ENCODE measurements at places on chromosomes 11 and 22.

DNA sequence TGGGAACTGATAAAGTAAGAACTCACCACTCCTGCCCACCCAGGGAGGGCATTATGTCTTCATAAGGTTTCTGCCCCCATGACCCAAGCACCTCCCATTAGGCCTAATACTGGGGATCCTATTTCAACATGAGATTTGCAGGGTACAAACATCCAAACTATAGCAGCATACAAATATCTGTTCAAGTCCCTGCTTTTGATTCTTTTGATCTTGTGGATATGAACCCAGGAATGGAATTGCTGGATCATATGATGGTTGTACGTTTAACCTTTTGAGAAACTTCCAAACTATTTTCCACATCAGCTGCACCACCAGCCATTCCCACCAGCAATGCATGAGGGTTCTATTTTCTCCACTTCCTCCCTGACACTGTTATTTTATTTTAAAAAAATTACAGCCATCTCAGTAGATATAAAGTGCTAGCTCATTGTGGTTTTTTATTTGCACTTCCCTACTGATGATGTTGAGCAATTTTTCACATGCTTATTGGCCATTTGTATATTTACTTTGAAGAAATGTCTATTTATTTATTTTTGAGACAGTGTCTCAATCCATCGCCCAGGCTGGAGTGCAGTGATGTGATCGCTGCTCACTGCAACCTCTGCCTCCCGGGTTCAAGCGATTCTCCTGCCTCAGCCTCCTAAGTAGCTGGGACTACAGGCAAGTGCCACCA lies 7.1 kb upstream of the ATG16L2 start:
- DNase-seq = no peak

DNA sequence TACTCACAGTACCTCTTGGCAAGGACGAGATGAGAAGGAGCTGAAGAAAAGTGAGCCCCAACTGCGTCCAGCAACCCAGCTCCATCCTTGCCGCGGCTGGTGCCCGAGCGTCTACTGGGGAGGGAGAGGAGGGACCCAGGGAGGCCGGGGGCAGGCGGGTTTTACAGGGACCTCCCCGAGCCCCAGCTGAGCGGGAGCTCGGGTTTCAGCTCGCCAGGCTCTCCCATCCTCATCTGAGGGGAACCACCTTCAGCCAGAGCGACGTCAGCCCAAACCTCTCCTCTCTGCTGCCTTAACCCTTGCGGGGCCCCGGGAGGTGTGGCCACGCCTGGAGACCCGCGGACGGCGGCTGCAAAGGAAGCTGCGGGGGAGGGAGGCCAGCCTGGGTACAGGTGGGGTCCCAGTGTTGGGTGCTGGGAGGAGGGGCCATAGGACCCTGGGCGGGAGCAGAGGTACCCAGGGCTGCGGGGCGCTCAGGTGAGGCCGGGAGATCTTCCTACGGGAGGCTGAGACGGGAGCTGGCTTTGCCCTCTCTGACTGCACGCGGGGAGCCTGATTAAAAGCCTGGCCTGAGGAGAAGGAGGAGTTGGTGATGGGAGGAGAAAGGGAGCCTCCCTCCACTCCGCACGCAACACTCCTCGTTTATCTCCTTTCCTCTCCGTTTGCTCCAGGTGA lies at the start of gene PAMR1:
PAMR1 (minus strand) TSS at position 116 of the 675 bp plus-strand sequence; CDS start at position 85, 31 bp downstream.
- DNase-seq = no peak

DNA sequence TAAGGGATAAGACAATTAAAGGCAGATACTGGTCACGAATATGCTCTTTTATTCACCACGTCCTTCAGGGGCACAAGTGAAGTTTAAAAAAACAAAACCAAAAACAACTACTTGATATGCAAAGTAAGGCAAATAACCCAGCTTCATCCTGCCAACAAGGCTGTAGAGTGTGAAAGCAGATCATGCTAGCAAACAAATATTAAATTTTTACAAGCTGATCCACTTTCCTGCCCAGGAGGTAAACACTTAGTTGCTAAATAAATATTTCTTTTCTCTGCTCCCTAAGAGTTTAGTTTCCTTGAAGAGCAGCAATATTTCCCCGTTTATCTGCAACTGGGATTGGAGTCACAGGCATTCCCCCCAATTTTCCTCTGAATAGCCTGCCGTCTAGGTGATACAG lies 300.2 kb downstream of the LARGE1 start:
- no peak for DNase-seq

DNA sequence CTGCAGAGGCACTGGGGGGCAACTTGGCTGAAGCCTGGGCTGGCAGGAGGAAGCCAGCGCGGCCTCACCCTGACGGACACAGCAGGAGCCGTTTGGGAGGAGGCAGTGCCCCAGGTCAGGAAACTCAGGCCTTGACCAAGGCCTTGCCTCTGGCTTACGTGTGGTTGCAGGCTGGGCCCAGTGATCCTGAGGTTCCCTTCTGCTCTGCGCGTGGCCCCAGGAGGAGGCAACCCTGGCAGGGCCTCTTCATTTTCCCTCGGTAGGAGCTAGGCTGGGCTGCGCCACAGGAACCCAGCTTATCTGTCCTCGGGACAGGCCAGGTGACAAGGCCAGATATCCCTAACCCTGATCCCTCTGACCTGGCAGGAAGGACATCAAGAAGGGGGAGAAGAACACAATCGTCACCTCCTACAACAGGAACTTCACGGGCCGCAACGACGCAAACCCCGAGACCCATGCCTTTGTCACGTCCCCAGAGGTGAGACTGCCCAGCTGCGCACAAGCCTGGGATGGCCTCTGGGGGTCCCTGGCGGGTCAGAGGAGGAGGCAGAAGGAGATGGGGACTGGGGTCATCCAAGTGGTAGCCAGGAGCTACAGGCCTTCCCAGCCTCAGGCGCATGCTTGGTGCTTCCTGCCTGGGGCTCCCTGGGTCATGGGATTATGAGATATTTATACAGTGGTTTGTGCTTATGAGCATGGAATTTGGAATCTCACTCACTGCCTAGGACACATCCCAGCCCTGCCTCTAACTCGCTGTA lies 20.6 kb downstream of the POLR3H start:
- DNase-seq = no peak

DNA sequence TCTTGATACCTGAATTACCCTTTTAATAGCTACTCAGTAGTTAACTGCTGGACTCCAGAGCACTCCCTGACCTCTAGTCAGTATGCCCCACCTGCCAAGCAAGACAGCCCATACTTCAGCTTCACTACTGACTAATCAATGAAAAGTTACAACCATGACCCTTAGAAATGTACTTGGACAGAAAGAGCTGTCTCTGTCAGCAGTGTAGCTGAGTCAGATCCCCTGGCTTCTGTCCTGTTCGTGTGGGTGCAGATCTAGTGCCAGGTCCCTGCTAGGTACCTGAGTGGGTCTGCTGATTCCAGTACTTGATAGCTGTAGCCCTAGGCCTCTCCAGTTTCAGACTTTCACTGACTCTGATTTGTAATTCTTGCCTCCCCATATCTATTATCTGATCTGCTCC lies 265.8 kb upstream of the POU2AF2 start:
- DNase-seq = no peak

GRCh38 chr11:134275534-134276395 lies at the start of gene GLB1L3:
Gene GLB1L3 (plus strand): TSS chr11:134276379. CDS start chr11:134276741, 362 bp downstream.
- DNase-seq = peak; percentile 65

DNA sequence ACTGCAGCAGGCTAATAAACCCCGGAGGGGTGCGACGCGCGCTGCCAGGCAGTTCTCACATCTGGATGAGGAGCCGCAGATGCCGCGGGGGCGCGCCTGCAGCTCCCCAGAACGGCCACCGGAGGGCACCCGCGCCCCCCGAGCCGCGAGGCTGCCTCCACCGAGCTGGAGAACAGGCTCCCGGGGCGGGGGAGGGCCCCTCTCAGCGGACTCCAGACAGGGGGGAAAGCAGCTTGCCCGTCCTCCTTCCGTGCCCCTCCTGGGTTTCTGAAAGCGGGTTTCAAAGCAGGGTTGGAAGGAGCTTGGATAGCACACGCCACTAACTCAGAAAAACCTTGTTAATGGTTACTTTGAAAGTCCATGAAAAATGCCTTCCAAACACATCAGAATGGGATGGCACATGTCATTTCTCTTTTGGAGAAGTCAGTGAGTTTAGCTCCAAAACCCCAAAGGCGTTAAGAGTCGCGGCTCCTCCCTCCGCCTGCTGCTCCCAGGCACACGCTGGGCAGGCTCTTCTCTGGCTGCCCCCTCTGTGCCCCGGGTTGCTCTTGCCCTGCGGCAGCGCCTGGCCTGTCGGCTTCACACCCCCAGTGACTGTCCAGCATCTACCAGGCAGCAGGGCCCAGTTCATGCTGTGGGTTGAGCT lies 317.8 kb downstream of the NTM start:
- DNase-seq = no peak

DNA sequence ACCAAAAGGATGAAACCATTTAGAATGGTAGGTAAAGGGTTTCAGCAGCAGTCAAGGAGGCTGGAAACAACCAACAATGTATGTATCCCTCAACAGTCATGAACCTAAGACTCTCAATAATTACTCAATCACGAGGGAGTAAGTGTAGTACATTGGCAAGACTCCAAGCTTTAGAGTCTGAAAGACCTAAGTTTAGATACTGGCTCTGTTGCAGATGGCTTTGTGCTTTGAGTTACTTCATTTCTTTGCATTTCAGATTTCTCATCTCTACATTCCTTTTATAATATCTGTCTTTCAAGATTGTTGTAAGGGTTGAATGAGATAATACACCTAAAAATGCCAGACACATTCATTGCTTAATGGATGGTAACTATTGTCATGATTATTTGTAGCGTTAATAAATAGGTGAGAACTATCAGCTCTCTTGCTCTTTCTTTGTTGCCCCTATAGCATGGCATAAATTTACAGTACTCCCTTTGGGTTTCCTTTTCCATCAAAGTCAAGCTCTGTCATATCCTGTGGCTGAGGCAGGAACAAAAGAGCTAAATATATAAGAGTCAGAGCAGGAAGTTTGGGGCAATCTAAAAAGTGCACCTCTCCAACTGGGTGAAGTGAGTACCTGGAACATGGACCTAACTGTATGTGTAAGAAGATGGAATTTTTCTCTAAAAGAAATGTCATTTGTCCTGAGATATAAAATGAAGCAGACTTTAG lies 228.2 kb upstream of the ZC3H12C start:
- no peak for DNase-seq

DNA sequence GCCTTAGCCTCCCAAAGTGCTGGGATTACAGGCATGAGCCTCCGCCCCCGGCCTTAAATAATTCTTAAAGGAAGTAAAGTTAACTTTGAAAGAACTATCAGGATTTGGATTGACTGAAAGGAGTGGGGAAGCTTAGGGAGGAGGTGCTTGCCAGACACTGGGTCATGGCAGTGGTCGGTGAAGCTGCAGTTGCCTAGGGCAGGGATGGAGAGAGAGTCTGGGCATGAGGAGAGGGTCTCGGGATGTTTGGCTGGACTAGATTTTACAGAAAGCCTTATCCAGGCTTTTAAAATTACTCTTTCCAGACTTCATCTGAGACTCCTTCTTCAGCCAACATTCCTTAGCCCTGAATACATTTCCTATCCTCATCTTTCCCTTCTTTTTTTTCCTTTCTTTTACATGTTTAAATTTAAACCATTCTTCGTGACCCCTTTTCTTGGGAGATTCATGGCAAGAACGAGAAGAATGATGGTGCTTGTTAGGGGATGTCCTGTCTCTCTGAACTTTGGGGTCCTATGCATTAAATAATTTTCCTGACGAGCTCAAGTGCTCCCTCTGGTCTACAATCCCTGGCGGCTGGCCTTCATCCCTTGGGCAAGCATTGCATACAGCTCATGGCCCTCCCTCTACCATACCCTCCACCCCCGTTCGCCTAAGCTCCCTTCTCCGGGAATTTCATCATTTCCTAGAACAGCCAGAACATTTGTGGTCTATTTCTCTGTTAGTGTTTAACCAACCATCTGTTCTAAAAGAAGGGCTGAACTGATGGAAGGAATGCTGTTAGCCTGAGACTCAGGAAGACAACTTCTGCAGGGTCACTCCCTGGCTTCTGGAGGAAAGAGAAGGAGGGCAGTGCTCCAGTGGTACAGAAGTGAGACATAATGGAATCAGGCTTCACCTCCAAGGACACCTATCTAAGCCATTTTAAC lies at the start of gene NNMT:
NNMT (plus strand) TSS at position 724 of the 929 bp plus-strand sequence; CDS start at position 882, 158 bp downstream.
- DNase-seq = no peak

DNA sequence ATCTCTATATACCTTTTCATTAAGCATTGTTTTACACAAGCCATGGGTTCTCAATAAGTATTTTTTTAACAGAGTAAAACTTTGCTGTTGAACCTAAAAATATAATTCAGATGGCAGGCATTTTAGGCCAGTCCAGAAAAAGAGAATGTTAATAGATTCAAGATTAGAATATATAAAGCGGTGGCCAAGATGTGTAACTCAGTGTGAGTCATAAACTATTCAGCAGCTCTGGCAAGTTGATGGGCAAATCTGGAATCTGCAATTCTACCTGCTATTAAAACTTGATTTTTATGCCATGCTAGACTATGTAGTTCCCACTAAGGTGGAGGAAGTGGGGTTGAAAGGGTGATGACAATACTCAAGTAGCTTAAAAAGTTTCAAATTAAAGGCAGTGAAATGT lies 45.4 kb downstream of the CASP12 start:
- no peak for DNase-seq

DNA sequence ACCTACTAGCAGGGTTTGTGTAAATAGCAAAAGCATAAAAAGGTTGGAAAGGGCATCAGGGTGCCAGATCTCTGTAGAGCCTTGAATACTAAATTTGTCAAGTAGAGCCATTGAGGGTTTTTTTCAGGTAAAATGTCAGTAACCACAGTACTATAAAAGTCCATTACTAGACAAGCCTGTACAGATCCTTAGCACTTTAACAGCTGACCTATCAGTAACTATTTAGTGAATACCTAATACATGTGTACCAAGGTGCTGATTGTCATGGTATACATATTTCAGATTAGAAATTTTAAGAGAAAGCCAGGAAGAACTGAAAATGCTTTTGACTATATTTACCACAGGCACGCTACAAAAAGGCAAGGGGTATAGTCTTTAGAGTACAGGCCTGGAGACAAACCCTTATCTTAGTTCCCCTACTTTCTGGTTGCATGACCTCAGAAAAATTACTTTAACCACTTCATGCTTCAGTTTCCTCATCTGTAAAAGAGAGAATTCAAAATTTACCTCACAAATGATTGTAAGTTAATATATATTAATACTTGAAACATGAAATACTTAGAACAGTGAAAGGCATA lies 57.9 kb downstream of the RAB38 start:
- DNase-seq = no peak

GRCh38 chr11:104690241-104690640 lies 208.0 kb downstream of the CASP12 start:
- no peak for DNase-seq

- DNase-seq = no peak
Measured at GRCh38 chr11:47499161-47499560, 50.2 kb upstream of the RAPSN start.
